ENCODE measurements at places on chromosomes 5 and 9. TPM values are rescaled to one million over a fixed set of nuclear protein-coding genes. Genes with fewer than 3 reads are reported as not detected.

TEX48 gene
- total RNA-seq, result not detected

DRD1 gene
- 0.41 TPM for total RNA-seq

FBXL7 gene
- total RNA-seq, result 21.1 TPM

GRCh38 chr9:76302947-76303550 lies 91.2 kb downstream of the RFK start:
- no peak for DNase-seq

- DNase-seq, result peak; percentile 98
Observed at GRCh38 chr5:32312595-32313332, at the start of gene MTMR12. MTMR12 (minus strand) TSS chr5:32312939; CDS start chr5:32312838, 101 bp downstream.

GRCh38 chr5:170287532-170287931 lies 10.0 kb downstream of the LCP2 start:
- DNase-seq, result no peak

GRCh38 chr9:129501771-129502319 lies 119.1 kb downstream of the C9orf50 start:
- no peak for DNase-seq

DNA sequence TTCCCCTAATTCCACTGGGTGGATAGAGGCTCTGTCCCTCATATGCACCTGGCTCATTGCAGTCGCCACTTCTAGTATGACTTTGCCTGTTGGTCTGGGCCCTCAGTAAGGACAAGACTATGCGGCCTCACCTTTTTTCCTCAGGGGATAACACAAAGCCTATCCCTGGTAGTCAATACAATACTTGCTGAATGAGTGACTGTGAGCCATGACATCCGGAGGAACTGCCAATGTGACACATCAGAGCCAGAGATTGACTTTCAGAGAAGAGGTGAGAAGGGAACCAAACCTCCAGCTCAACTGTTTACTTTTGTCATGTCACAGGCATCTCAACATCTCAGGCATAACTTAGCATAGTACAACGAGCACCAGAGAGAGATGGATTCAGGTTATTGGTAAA lies 371.3 kb downstream of the DMRT2 start:
- no peak for DNase-seq

- DNase-seq, result no peak
Observed at GRCh38 chr5:73387601-73388305, 60.8 kb downstream of the FOXD1 start.

DNA sequence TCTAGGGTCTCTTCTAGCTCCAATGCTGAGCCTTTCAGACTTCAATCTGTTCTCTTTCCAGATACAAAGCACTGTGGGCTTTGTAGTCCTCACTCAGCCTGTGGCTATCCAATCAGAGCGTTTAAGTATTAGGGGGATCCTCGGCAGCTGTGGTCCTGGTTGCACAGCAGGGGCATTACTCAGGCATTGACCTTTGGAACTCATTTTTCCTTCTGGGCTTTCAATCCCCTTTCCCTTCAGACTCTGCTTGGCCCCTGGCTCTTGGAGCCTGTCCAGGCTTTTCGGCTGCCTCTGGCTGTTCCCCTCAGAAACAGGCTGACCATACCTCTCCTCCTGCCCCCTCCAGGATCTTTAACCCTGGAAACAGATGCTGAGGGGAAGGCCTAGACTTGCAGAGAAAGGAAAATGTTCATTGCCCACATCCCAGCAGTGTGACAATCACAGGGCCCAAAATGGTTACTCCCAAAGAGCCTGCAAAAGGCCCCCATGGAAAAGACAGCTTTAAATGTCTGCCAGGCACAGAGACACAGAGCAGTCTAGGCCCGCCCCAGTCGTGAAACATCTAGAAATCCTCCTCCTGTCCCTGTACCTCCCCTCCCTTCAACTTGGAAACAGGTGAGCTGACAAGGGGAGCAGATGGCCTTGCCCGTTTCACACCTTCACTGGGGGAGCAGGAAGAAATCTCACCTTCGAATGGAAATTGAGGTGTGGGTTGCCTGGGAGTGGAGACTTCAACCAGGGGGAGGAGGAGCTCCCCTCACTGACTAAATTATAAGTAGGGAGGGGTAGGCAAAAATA lies 13.7 kb downstream of the C1QTNF2 start:
- DNase-seq, result no peak

All from thoracic aorta (tissue), 2 donors.